IPS DF 6.9 (cell line): ENCODE measurements at places on chromosomes 16 and 17.

DNA sequence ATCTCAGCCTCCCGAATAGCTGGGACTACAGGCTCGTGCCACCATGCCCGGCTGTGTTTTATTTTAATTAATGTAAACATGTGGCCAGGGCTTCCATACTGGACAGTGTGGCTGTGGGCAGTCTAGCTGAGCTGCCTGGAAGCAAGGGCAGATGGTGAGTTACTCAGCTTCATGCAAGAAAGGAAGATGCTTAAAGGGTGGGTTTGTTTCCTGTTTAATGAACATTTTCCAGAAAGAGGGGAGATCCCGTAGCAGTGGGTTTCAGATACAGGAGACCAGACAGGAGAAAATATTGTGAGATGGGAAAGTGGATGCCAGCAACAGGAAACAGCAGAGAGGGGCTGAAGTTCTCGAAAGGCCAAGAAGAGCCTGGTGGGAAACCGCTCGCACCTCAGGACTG lies 7.3 kb downstream of the MAPK8IP3 start:
- no peak for DNase-seq

GRCh38 chr17:14779241-14779640 lies 478.4 kb downstream of the HS3ST3B1 start:
- DNase-seq: no peak

DNA sequence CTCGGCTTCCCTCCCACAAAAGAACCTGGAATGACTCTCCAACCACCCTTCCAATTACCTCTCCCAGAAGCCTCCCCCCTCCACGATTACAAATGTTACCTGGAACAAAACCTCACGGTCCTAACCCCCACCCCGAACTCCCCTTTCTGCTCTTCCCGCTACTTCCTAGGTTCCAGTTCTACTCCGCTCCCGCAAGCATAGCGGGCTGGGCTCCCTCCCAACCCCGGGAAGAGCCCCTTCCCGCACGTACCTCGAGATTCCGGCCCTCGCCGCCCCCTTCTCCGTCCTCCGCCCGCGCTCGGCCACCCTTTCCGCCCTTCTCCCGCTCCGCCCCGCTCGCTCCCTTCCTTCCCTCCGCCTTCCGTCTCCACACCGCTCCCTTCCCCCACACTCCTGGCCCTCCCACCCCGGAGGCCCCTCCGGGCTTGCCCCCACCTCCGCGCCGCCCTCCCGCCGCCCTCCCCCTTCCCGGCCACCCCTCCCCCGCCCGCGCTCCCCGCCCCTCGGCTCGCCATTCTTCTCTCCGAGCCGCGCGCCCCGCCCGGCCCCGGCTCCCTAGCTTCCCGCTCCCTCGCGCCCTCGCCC lies 457 bp downstream of the CHTF8 start:
- no peak for DNase-seq

DNA sequence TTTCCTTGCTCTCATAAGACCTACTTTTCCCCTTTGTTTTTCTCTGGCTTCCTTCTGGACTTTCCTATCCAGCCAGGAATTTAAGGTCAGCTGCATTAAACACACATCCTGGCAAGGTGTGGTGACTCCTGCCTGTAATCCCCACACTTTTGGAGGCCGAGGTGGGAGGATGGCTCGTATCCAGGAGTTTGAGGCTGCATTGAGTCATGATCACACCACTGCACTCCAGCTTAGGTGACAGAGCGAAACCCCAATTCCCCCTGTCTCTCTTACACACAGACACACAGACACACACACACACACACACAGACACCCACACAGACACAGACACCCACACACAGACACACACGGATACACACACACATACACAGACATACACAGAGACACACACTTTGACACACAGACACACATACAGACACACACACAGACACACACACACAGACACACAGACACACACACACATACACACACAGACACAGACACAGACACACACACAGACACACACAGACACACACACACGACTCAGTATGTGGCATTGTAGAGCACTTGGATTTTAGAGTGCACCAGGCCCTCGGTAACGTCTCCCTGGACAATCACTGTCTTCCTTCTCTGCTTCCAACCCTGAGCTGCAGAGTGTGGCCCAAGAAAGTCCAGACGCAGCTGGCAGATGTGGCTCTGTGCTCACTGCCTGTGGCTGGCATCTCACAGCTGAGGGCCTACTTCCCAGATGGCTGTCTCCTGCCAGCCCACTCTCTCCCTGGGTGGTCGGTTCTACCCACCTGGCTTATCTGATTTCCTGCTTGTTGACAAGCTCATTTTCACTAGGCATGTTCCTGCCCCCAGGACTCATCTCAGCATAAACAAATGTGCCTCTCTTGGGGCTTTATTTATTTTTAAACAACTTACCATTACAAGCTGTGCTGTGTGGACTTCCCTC lies 39.0 kb downstream of the NLRP1 start:
- DNase-seq: no peak

- no peak for DNase-seq
Observed at GRCh38 chr17:32943647-32944191, 15.8 kb downstream of the TMEM98 start.

- no peak for DNase-seq
Observed at GRCh38 chr17:52143542-52143941, 15.0 kb downstream of the CA10 start.

DNA sequence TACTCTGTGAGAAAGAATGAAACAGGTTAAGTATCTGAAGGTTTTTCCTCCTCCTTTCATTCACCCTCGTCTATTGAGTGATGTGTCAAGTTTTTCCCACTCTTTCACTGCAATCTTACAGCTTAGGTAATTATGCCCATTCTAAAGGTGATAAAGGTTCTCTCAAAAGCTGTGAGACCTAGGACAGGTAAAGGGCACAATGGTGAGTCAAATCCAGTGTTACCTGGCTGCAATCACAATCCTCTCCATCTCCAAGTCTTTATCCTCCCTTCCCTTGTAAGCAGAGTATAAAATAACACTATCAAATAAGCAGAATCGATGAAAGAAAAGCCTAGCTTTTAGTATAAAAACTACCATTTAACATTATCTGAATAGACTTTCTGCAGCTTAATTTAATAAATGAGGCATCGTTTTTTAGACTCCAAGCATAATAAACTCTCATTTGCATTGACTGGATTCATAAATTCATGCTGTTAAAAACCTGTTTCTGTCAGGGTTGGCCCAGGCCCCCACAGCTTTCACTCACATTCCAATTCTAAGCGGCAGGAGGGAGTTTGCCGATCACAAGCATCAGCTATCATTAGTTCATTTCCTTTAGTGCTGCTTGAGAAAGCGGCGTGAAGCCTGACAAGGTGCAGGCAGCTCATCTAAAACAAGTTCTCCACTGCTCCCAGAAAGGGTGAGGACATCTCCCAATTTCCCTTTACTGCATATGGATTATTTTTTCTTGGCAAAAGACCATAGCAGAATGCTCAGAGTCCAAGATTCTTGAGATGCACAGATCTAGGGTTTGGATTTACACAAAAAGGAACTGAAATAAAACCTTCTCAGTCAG lies 67.8 kb downstream of the CDH8 start:
- no peak for DNase-seq

GRCh38 chr16:69820926-69821541 lies 58.9 kb downstream of the WWP2 start:
- no peak for DNase-seq

DNA sequence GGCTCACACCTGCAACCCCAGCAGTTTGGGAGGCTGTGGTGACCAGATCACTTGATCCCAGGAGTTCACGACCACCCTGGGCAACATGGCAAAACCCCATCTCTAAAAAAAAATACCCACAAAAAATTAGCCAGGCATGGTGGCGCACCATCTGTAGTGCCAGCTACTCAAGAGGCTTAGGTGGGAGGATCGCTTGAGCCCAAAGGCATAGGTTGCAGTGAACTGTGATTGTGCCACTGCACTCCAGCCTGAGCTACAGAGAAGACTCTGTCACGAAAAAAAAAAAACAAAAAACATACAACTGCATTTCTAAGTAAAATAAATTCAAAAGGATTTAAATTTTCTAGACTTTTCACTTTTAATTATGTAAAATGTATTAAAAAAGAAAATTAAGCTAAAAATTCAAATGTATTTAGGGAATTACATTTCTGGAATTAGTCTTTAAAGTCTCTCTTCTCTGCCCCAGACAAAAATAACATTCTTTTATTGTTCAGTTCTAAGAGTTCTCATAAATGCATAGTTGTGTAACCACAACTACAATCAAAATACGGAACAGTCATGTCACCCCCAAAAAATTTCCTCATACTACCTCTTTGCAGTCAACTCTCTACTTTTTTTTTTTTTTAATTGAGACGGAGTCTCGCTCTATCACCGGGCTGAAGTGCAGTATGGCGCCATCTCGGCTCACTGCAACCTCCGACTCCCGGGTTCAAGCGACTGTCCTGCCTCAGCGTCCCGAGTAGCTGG lies 14.1 kb downstream of the FAM222B start:
- no peak for DNase-seq

DNA sequence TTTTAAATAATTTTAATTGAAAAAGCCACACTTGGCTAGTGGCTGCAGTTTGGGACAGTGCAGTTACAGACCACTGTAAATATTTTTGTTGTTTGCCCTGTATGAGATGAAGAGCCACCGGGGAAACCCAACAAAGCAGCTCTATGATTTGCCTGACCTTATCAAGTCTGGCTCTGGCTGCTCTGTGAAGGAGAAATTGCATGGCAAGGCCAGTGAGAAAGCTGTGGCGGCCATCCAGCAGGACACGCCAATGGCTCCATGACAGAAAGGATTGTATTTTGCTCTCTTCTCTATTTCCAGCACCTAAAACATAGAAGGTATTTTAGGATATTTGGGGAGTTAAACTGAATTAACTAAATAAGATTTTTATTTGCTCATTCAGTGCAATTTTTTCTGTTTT lies 330.0 kb upstream of the DYNLRB2 start:
- no peak for DNase-seq

DNA sequence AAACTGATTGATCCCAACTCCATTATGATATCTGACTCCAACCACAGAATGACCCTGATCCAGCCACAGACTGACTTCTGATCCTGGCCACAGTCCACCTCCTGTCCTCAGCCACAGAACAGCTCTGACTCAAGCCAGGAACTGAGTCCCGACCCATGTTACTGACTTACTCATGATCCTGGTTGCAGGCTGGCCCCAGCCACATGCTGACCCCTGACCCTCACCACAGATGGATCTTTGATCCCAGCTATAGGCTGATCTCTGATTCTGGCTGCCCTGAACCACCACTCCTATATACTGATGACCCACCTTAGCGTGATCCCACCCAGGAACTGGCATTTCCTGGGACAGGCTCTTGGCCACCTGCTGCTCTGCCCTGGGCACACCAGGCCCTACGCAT lies 32.2 kb upstream of the IL21R start:
- no peak for DNase-seq

GRCh38 chr16:79210607-79211006 lies 389.9 kb downstream of the MAF start:
- DNase-seq: no peak

DNA sequence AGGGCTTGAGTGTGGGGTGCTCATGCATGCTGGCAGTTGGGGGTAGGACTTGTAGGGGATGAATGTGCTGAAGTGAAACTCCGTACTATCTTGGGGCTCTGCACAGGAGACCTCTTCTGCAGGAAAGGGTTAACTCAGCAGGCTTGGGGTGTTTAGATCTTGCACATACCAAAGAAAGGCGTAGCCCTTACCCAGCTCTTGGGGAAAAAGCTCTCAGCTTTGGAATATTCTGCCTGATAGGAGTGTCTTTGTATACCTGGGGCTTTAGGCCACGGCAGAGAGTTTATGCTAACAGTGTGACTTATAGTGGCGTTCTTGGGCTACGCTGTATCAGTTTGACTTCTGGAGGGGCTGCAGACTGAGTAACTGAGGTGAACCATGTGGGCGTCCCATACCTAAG lies 21.1 kb downstream of the KRT25 start:
- DNase-seq: no peak
